Central memory CD8-positive, alpha-beta T cell (primary cell): ENCODE measurements at places on chromosomes 4 and X.

DNA sequence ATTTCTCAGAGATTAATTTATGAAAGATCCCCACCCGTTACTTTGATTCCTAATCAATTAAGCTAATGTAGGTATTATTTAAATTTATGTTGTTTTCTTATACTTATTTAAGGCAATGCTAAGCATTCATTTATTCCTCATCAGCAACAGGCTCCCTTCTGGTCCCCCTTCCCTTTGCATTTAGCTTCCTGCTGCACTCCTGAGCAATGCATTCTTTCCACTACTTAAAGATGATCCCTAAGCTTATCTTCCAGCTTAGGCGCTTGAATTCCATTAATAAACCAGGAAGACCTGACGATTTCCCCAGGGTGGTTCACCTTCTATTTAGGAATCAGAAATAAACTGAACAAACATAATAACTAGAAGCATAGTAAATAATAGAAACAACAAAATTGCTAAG, 1003.1 kb downstream of the FSTL5 start:
- H3K4me3 ChIP-seq: no peak overlapping the region
- DNase-seq: no peak
- no peak overlapping the region for H3K27ac ChIP-seq
- no peaks in the 10 kb centered on the region for H3K27me3 ChIP-seq
- H3K4me1 ChIP-seq: no peaks in the 10 kb centered on the region

- no peak for DNase-seq
- peaks cover 19% of the 10 kb centered on the region for H3K27me3 ChIP-seq
- no peaks in the 10 kb centered on the region for H3K36me3 ChIP-seq
- H3K4me3 ChIP-seq: no peak overlapping the region
- no peaks in the 10 kb centered on the region for H3K4me1 ChIP-seq
- no peak overlapping the region for H3K27ac ChIP-seq
Measured at GRCh38 chrX:69424161-69424560, 80.0 kb upstream of the NALF2 start.

- H3K27me3 ChIP-seq: no peaks in the 10 kb centered on the region
- no peak for DNase-seq
- H3K4me3 ChIP-seq: no peak overlapping the region
- no peak overlapping the region for H3K27ac ChIP-seq
Measured at GRCh38 chrX:3678328-3678727, 35.1 kb downstream of the PRKX start.

- H3K27ac ChIP-seq: peak overlapping the region; percentile 87
- H3K4me1 ChIP-seq: peaks cover 34% of the 10 kb centered on the region
Measured at GRCh38 chrX:12997906-12998687, 23.2 kb downstream of the TMSB4X start.

DNA sequence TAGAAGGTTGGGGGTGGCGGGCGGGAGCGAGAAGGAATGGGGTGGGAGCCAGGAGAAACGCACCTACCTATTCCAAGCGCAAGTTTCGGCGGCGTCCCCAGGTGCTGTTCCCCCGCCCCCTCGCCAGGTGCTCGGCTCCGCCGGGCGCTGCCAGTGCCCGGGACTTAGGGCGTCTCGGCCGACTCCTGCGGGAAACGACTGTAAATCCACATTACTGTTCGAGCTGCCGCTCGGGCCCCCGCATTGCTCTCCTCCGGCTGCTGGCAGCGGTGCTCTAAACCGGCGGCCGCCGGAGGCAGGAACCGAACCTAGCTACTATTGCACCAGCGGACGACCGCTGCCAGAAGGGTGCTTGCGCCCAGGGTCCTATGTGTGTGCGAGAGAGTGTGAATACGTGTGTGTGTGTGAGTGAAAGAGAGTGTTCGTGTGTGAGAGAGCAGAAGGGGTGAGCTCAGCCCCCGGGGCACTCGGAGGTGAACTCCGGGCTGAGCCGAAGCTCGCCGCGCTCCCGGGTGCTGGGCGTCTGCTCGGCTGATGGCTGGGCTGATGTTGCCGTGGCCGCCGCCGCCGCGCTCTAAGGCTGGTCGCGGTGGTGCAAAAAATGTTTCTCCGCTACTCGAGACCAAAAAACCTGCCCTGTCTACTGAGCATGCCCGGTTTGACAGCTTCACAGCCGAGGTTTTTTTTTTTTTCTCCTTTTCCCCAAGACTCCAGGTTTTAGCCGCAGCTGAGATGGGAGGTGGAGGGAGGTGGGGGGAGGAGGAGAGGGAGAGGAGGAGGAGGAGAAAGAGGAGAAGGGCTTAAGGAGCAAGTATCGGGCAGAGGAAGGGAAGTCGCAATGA, 115.7 kb upstream of the TEX13C start:
- peaks cover 2% of the 10 kb centered on the region for H3K36me3 ChIP-seq
- DNase-seq: no peak

- H3K36me3 ChIP-seq: no peaks in the 10 kb centered on the region
- no peaks in the 10 kb centered on the region for H3K27me3 ChIP-seq
- H3K27ac ChIP-seq: no peak overlapping the region
- H3K4me3 ChIP-seq: no peak overlapping the region
- no peaks in the 10 kb centered on the region for H3K4me1 ChIP-seq
- no peak for DNase-seq
Measured at GRCh38 chr4:128566693-128567092, 242.8 kb upstream of the JADE1 start.

- no peaks in the 10 kb centered on the region for H3K27me3 ChIP-seq
- H3K4me3 ChIP-seq: peak overlapping the region; percentile 40
- H3K36me3 ChIP-seq: peaks cover 4% of the 10 kb centered on the region
- H3K4me1 ChIP-seq: peaks cover 30% of the 10 kb centered on the region
- peak; percentile 10 for DNase-seq
Measured at GRCh38 chrX:45801554-45801953, 600.9 kb upstream of the DIPK2B start.

- no peak for DNase-seq
- H3K27me3 ChIP-seq: no peaks in the 10 kb centered on the region
- peak overlapping the region; percentile 55 for H3K27ac ChIP-seq
Measured at GRCh38 chrX:119694601-119695534, 1.9 kb upstream of the SEPTIN6 start.

DNA sequence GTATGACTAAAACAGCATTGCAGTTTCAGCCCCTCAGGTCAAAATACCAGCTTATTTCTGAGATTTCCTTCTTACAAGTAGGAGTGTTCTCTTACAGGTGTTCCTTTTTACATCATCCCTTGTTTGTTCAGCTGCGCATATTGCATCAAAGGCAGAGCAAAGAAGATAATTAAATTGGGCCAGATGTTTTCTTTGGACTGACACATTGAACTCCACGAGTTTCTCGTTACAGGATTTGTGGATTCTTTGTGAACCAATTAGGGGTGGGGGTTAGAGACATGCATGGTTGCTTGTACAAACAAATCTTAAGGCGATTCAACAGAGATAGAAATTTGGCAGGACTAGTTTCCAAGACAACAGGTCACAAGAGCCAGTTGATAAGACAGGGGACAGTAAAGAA, 95.7 kb downstream of the SPANXN4 start:
- H3K4me1 ChIP-seq: no peaks in the 10 kb centered on the region
- no peak overlapping the region for H3K27ac ChIP-seq
- no peak overlapping the region for H3K4me3 ChIP-seq
- H3K36me3 ChIP-seq: no peaks in the 10 kb centered on the region
- H3K27me3 ChIP-seq: no peaks in the 10 kb centered on the region

DNA sequence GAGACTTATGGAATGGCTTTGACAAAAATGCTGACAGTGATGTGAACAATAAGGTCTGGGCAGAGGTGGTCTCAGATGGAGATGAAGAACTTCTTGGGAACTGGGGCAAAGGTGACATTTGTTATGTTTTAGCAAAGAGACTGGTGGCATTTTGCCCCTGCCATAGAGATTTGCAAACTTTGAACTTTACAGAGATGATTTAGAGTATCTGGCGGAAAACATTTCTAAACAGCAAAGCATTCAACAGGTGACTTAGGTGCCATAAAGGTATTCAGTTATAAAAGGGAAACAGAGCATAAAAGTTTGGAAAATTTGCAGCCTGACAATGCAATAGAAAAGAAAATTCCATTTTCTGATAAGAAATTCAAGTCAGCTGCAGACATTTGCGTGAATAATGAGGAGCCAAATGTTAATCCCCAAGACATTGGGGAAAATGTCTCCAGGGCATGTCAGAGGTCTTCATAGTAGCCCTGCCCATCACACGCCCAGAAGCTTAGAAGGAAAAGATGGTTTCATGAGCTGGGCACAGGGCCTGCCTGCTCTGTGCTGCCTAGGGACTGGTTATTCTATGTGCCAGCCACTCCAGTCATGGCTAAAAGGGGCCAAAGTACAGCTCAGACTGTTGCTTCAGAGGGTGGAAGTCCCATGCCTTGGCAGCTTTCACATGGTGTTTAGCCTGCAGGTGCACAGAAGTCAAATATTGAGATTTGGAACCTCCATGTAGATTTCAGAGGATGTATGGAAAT, 782.2 kb downstream of the TRAM1L1 start:
- no peak overlapping the region for H3K4me3 ChIP-seq
- DNase-seq: no peak
- no peak overlapping the region for H3K27ac ChIP-seq
- no peaks in the 10 kb centered on the region for H3K27me3 ChIP-seq

- H3K4me1 ChIP-seq: no peaks in the 10 kb centered on the region
- no peak overlapping the region for H3K27ac ChIP-seq
- no peak for DNase-seq
- H3K36me3 ChIP-seq: no peaks in the 10 kb centered on the region
Measured at GRCh38 chr4:180336494-180337090, 1906.6 kb upstream of the TENM3 start.

GRCh38 chr4:149709640-149710039, 106.0 kb downstream of the IQCM start:
- no peak for DNase-seq
- H3K4me3 ChIP-seq: no peak overlapping the region
- no peaks in the 10 kb centered on the region for H3K36me3 ChIP-seq
- no peaks in the 10 kb centered on the region for H3K27me3 ChIP-seq

GRCh38 chr4:7902101-7902553, 37.5 kb downstream of the AFAP1 start:
- H3K4me3 ChIP-seq: no peak overlapping the region
- no peaks in the 10 kb centered on the region for H3K36me3 ChIP-seq
- no peak for DNase-seq
- no peaks in the 10 kb centered on the region for H3K27me3 ChIP-seq
- H3K27ac ChIP-seq: no peak overlapping the region

- no peak overlapping the region for H3K4me3 ChIP-seq
- no peak for DNase-seq
- H3K4me1 ChIP-seq: no peaks in the 10 kb centered on the region
- H3K36me3 ChIP-seq: peaks cover 2% of the 10 kb centered on the region
- no peak overlapping the region for H3K27ac ChIP-seq
Measured at GRCh38 chrX:68915778-68916177, 87.0 kb downstream of the EFNB1 start.

- H3K36me3 ChIP-seq: peaks cover 15% of the 10 kb centered on the region
- peaks cover 18% of the 10 kb centered on the region for H3K4me1 ChIP-seq
- no peaks in the 10 kb centered on the region for H3K27me3 ChIP-seq
- no peak for DNase-seq
- H3K4me3 ChIP-seq: no peak overlapping the region
Measured at GRCh38 chrX:71626576-71626975, 8.3 kb upstream of the CXCR3 start.

DNA sequence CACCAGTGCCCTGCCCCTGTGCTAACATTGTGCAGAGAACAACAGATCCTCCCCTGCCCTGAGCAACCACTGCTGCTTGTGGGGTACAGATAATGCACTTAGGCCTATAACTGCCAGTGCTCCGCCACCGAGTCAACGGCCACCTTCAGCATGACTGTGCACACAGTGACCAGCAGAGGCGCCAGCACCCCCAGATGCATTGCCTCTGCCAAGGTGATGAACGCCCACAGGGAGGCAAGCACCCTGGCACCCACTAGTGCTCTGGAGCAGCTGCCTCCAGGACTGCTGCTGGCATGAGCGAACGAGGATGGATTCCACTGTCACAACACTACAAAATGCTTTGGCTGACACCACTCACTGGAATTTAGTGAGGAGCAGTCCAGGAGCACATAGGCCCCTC, 38.2 kb downstream of the SPIN2B start:
- H3K4me3 ChIP-seq: no peak overlapping the region
- H3K27me3 ChIP-seq: no peaks in the 10 kb centered on the region
- H3K4me1 ChIP-seq: no peaks in the 10 kb centered on the region
- H3K27ac ChIP-seq: no peak overlapping the region

DNA sequence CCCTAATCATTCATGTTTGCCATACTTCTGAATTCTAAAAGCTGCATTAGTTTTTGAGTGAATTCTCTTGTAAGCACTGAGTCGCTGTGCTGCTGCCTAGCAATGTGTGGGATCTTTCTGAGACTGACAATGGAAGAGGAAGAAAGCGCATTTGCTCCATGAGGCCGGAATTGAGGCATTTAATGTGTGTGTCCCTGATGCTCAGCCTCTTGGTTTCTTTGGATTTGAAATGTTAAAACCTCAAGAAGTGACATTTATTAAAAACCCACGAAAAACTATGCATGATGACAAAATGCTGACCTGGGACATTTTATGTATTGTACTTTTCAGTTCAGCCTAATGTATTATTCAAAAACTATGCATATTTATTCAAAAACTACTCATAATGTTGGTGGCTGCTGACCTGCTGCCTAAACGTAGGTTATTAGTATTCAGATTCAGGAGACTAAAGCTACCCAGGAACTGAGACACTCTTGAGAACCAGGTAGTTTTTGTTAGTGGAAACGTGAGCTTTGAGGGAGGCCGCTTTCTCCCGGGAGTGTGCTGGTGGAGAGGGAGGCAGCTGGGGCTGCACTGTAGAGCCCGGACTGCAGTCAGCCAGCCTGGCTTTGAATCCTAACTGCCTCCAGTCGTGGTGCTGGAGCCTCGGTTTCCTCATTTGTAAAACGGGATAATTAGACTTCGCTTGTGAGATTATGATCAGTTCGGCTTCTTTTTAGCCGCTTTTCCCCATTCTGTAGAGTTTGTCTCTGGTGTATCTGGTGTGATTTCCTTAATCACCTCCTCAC, 11.3 kb downstream of the RGS12 start:
- peaks cover 32% of the 10 kb centered on the region for H3K4me1 ChIP-seq
- no peaks in the 10 kb centered on the region for H3K27me3 ChIP-seq
- peak overlapping the region; percentile 92 for H3K27ac ChIP-seq
- H3K4me3 ChIP-seq: peak overlapping the region; percentile 88

DNA sequence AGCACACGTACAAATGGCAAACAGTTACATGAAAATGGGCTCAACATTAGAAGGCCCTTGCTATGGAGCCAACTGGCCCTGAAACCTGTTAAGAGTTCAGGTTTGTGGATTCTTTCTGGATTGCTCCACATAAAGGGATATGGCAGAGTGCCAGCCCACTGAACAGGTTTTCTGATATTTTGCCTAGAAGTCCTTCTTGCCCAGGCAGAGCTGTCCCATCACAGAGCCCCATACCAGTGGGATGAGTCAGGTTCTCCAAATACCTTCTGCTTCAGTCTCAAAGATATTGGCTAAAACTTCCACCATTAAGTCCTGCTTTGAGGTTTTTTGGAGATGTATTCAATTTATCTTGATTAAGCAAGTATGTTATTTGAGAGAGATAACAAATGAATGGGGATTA, 146.8 kb upstream of the IL1RAPL2 start:
- no peak for DNase-seq
- no peaks in the 10 kb centered on the region for H3K36me3 ChIP-seq
- H3K4me1 ChIP-seq: no peaks in the 10 kb centered on the region
- no peak overlapping the region for H3K27ac ChIP-seq

DNA sequence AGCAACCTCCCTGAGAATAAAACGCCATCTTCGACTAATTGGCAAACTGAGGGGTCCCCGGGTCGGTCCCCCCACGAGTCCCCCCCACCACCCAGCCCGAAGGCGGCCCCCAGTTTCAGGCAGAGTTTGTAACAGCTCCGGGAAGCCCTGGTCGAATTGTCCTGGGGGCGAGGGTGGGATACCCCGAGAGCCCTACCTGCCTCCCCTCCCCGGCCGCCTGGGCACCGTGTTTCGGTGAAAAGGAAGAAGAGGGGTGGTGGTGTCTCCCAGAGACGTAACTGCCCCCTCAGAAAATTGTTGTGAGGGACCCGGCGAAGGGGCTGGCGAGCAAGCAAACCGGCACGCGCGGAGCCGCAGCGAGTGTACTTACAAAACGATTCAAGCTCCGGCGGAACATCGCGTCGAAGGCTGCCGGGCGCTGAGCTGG, 1.2 kb downstream of the ATP11C start:
- no peak for DNase-seq
- peaks cover 13% of the 10 kb centered on the region for H3K36me3 ChIP-seq
- no peaks in the 10 kb centered on the region for H3K27me3 ChIP-seq
- peak overlapping the region; percentile 62 for H3K27ac ChIP-seq
- peaks cover 6% of the 10 kb centered on the region for H3K4me1 ChIP-seq
